Stimulated activated CD4-positive, alpha-beta T cell treated with anti-CD3 and anti-CD28 coated beads, Interleukin-15, amount 100 ng/mL, for 1 hour (primary cell): ENCODE measurements at places on chromosomes 12 and 14.

DNA sequence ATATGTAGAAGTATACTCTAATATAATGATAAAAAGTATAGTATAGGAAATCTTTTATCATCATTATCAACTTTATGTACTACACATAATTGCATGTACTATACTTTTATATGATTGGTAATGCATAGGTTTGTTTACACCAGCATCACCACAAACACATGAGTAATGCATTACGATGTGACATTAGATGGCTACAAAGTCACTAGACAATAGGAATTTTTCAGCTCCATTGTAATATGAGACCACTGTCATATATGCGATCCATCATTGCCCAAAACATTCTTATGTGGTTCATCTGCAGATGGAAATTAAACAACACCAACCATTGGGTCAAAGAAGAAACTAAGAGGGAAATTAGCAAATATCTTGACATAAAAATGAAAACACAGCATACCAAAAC, 4.4 kb downstream of the ADAM20 start:
- DNase-seq = no peak

DNA sequence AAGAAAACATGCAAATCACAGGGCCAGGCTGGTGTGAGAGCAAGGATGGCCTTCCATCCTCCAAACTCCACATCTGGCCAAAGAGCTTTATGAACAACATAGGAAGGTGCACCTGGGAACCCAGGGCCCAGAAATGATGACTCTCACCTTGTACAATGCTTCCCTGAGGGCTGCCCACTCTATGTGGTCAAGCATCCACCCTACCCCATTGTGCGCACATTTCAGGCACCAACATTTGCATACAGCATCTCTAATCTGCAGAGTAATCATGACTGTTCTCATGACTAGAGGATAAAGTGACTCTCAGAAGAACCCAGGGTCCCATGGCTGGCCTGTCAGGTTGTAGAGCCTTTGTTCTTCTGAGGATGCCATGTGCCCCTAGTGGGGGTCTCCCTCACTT, 57.2 kb upstream of the NTF3 start:
- DNase-seq = no peak

DNA sequence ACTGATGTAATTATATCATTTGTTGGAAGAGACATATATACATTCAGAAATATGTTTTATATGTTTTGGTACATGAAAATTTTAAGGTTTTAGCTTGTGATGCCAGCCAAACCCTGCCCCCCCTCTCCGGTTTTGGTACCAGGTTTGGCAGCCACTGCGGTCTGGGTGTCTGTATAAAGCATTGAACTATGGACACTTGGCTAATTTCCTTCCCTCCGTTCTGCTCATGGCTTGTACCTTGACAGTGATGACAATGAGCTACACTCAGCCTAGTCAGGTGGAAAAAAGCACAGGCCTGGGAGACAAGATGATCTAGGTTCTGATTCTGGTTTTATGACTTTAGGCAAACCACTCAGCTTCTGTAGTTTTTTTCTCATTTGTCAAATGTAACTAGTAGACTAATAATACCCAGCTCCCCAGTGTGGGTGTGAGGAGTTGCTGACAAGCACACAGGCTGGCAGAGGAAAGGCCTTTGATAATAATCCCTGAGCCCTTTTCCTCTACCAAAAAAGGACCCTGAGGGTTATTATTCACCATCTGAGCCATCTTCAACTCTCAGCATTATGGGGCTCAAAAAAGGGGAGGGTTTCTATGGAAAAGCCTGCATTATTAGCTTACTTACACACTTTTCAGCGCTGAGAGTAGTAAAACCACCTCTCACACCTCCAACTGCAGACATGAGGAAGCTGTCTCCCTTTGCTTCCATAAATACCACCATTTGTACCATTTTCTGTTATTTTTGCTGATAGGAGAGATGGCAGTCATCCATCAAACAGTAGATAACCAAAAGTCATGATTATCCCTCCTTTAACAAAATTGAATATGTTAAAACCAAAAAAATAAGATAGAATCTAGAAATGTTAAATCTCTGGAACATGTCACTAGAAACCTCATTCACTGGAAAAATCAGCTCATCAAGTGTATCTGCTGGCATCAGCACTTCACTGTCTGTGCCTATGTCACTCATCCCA, 76.3 kb upstream of the PSMC1 start:
- DNase-seq = no peak

- DNase-seq = no peak
Measured at GRCh38 chr12:29204521-29204920, 55.4 kb downstream of the FAR2 start.

DNA sequence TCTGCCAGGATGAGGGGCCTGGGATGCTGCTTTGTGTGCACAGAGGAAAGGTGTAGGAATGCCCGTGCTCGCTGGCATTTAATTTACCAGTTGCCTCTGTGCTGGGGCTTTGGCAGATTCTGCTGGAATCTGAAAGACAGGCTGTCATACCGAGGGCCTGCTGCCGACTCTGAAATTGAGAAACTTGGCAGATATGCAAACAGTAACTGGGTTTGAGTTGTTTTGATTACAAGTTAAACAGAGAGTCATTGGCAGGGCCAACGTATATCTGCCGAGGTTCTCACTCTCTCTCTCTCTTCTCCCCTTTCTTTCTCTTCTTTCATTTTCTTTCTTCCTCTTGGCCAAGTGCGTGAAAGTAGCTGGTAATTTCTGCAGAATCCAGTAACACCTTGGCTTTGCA, 618.7 kb downstream of the VRK1 start:
- DNase-seq = no peak

DNA sequence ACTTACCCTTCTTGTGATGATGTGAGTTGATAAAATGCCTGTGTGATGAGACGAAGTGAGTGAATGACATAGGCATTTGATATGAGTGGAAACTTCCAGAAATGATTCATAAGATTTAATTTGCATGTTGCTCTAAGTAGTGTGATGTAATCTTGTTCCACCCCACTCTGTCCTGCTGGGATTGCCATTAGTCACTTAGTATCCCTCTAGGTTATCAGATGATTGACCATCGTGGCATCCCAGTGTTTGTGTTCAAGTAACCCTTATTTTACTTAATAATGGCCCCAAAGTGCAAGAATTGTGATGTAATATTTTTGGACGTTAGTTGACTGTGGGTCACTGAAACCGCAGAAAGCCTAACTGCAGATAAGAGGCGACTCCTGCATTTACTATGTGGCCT, 214.4 kb upstream of the DIO2 start:
- no peak for DNase-seq

GRCh38 chr14:92958373-92959188, 35.6 kb downstream of the CHGA start:
- DNase-seq = no peak

- no peak for DNase-seq
Measured at GRCh38 chr14:30058401-30058800, 130.8 kb upstream of the PRKD1 start.

DNA sequence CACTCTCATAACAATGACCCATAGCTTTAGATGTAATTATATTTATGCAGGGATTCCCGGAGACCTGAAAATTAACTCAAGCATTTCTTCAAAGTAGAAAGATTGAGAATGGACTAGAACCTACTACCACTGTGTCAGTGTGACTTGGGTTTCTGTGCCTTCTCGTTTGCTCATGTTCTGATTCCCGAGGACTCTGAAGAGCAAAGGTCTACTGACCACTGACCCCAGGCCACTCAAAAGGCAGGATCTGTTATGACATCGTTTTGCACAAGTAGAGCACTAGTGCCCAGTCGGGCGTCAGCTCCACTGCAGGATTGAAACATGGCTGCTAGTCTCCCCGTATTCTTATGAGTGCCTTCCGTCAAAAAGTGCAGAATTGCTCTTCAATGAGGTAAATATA, 53.8 kb upstream of the DHRS4 start:
- DNase-seq = no peak

- no peak for DNase-seq
Measured at GRCh38 chr12:120075034-120075616, 41.4 kb downstream of the RAB35 start.

DNA sequence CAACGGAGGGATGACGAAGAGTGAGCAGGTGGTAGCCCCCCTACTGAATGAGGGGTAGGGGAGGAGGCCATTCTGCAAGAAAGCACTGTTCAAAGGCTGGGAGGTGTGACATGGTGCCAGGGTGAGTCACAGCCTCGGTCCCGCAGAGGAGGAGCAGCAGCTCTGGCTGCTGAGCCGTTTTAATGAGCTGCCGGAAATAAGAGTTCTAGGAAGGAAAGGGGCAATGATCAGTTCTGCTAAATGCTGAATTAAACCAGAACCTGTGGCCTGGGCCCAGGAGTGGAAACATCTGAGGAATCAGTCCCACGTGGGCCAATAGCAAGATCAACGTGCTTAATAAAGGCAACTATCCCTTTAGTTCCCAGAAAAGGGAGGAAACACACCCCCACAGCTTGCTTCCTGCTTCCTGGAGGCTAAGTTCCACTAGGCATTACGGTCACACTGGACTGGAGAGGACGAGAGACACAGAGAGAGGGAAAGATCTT, 3.6 kb downstream of the ABCD4 start:
- DNase-seq = no peak
